ENCODE measurements at places on chromosomes 12 and 14.

DNA sequence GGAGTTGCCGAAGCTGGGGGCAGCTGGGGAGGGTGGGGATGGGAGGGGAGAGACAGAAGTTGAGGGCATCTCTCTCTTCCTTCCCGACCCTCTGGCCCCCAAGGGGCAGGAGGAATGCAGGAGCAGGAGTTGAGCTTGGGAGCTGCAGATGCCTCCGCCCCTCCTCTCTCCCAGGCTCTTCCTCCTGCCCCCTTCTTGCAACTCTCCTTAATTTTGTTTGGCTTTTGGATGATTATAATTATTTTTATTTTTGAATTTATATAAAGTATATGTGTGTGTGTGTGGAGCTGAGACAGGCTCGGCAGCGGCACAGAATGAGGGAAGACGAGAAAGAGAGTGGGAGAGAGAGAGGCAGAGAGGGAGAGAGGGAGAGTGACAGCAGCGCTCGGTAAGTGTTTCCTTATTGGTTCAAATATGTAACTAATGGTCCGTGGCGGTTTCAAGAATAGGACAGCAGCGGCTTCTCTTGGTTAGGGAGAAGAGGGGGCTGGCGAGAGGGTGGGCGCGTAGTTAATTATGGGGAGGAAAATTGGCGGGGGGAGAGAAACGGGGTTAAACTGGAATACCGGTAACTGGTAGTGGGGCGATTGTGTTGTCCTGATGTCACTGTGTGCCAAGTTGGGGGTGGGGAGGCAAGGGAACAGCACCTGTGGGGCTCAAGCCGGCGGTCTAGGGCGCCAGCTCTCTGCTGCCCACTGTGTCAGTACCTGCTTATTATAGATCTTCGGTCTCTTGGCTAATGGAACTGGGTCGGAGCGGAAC is 8.4 kb downstream of the HOXC8 start:
- no peak for DNase-seq

GRCh38 chr12:12719496-12719895 is 2.3 kb downstream of the CDKN1B start:
- no peak for DNase-seq

DNA sequence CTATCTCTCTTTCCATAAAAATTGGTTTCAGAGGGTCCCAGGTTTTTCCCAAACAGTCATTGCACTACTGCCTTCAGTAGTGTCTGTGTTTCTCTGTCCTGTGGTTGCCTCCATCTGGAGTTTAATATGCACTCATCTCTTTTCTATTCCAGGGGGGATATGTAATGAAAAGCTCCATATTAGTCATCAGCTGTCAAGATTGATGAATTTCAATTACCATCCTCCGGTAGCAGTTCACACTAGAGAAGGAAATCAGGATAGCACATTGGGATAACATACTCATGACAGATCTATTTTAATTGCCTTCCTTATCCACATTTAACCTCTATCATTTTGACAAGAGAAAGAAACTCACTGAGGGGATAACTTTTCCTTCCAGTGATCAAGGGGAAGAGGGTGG is 589.0 kb upstream of the SEL1L start:
- no peak for DNase-seq

DNA sequence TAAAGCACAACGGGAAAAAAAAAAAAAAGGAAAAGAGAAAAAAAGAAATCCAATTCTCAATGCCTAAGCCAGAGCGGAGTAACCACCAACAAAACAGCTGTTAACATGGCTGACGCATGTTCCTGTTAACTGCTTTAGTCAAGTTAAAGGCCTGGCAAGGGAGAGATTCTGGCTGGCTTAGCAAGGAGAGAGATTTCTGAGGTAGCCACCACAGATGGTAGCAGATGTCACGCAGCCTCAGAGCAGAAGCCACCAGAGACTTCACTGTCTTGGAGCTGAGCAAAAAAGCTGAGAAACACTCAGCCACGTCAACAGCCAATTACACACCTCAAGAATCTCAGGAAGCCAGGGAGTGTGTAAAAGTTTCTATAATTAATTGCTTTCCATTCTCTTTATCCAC is 87.1 kb downstream of the TMCC3 start:
- no peak for DNase-seq

Measured in skeletal muscle cell (primary cell).